ENCODE measurements at places on chromosomes 2 and 18.

GRCh38 chr2:10794876-10795275, 17.7 kb downstream of the PDIA6 start:
- no peak for DNase-seq

DNA sequence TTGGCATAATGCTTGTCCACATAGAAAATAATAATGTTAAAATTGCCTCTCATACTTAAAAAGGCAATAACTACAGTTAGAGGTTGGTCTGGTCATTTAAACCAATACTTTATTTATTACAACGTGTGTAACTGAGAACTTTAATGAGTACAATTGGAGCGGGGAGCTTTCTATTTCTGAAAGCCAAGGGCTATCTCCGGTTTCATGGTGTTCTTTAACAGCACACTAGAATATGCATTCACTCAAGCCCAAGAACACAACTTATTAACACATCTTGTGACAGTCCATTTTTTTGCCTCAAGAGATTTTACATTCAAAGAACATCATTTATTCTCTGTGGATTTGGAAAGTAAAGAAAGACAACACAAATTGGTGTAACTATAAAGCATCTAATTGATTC, 131.8 kb downstream of the KCNH7 start:
- DNase-seq = no peak

- DNase-seq = no peak
Observed at GRCh38 chr2:67642046-67642382, 244.9 kb downstream of the ETAA1 start.

DNA sequence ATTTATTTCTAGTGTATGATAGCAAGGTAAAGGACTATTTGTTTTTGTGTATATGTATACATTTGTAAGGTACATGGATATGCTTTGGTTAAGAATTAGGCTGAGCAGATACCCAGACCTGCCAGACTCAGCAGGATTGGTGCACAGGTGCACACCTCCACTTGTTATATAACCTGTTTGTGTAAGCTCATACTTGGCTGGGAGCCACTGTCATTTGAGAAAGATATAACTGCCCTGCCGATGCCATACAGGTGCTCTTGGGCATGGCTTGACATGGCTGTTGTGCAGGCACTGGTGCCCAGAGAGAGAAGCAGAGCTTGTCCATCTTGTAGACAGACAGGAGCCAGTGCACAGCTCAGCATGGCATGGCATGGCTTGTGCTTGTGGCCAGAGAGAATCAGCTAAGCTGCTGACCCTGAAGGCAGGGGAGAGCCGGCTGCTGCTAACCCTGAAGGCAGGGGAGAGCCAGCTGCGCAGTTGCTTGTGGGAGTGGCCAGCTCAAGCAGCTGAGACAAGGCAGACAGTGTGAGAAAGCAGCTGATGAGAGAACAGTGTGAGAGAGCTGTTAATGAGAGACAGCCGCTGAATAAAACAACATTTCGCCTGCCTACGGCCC, 136.5 kb downstream of the RNF144A start:
- DNase-seq = no peak

DNA sequence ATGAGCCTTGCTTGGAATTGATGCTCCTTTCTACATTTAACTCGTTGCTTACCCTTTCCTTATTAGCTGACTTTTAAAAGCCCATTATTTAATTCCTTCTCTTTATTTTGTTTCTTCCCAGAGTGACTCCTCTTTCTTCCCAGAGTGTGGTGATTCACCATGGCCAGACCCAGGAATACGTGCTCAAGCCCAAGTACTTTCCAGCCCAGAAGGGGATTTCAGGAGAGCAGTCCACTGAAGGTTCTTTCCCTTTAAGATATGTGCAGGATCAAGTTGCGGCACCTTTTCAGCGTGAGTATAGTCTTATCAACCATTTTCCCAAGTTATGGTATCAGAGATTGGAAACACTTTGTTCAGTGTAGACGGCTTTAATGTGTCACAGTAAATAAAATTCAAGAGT, 163.7 kb downstream of the LTBP1 start:
- peak; percentile 45 for DNase-seq

All from fibroblast of upper back skin (primary cell).